ENCODE measurements at places on chromosomes 7 and 10.

DNA sequence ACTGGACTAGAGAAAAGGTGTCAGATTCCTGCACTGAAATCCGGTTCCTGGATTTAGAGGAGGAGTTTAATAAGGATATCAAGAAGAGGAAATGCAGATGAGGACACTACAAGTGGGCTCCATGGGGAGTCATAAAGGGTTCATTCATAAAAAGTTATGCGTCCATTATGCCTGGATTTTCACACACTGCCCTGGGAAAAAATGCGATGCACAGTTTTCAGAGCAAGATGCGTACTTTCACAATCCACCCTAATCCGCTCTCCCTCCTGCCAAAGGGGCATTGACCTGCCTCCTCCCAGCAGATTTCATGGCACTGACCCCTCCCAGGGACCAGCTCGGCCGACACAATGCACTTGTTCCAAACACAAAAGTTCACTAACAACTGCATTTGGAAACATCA, 42.2 kb upstream of the OPALIN start:
- DNase-seq, result no peak

DNA sequence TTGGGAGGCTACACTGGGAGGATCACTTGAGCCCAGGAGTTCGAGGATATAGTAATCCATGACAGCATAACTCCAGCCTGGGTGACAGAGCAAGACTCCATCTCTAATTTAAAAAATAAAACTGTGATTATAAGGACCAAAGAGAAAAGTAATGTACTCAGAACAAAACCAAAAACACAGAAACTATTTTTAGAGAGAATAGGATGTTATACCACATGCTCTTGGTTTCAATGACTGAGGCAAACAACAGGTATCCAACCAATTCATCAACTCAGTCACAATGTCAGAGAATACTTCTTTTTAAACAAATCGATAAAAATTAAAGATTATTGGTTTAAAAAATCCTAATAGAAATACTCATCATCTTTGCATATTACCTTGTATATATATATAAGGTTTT, 186.7 kb downstream of the TPK1 start:
- no peak for DNase-seq

DNA sequence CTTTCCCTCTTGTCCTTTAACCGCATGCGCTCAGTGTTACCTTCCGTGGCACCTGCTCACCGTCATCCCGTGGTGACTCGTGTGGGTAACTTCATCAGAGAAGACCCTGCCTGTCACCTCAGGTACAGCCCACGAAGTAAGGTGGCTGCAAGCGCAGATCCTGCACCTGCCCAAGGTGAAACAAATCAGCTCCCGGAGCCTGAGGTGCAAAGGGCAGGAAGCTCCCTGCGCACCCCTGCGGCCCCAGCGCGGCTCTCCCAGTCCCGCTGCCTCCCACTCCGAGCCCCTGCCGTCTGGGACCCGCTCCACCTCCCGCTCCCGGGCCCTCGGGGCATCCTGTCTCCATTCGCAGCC, 110.9 kb upstream of the LANCL2 start:
- no peak for DNase-seq

GRCh38 chr10:77887631-77888355, 38.8 kb downstream of the DLG5 start:
- no peak for DNase-seq

GRCh38 chr10:103688491-103688890, 166.9 kb downstream of the SH3PXD2A start:
- DNase-seq, result no peak

GRCh38 chr10:119316002-119316358, 108.6 kb downstream of the GRK5 start:
- DNase-seq, result no peak

- DNase-seq, result no peak
Measured at GRCh38 chr7:52771177-52771576, 264.3 kb upstream of the POM121L12 start.

DNA sequence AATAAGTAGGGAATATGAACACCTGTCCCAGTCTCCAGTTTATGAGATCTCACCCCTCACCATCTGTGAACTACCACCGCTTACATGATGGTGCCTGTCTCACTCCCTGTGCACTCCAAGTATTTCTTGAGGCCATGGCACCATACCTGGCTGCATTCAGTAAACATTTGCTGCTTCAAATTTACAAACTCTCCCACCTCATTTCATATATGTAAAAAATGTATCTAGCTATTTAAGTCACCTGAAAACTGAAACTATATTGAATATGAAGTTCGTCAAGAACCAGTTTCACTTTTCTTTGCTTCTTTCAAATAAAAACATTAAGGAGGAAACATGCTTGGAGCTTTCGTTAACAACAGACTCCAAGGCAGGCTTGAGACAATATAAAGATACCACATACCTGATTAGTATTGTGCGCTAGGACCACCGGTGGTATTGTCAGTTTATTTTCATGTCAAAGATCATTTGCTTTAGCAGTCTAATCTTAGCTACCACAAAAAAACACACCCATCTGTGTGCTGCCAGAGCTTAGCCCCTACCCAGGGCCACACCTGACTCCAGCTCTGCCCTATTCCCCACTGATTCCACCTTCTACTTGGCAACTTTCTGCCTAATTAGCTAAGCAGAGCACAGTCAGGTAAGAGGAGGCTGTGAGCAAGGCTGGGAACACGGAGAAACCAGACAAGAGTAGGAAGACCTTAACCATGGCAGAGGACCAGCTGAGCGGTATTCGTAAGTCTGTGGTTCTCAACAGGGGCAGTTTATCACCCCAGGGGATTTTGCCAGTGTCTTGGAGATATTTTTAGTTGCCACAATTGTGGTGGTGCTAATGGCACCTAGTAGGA, 92.0 kb downstream of the ZFAND4 start:
- DNase-seq, result no peak

DNA sequence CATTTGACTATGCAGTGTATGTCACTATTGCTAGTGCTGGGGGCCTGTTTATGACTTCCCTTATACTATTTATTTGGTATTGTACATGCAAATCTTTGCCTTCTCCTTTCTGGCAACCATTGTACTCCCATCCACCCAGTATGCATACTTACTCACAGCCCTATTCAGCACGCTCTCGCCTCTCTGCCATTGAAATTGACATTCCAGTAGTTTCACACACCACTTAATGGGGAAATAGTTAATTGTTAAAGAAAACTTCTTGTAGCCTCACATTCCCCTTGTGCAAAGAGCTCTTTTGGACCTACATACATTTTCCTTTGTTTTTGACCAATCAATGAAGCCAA, 9.9 kb downstream of the CLDN12 start:
- no peak for DNase-seq

Measured in kidney epithelial cell (primary cell).